ENCODE measurements at places on chromosomes 11 and 22.

DNA sequence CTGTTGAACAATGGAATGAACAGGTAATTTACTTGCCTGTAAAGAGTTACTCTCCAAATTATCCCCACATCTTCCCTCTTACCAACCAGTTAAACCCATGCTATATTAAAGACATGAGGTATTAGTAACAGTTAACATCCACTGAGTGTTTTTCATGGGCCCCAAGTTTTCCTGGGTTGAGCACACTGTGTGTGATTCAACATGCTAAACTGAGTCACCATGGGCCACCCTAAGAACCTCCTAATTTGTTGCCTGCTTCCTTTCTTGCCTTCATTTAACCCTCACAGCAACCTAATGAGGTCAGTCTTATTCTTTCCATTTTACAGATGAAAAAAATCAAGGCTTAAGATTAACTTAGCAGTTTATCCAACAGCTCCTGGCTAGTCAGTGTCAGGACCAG is 51.0 kb downstream of the GALNT18 start:
- DNase-seq: no peak

GRCh38 chr11:71080239-71081097 is 171.9 kb downstream of the SHANK2 start:
- DNase-seq: no peak

DNA sequence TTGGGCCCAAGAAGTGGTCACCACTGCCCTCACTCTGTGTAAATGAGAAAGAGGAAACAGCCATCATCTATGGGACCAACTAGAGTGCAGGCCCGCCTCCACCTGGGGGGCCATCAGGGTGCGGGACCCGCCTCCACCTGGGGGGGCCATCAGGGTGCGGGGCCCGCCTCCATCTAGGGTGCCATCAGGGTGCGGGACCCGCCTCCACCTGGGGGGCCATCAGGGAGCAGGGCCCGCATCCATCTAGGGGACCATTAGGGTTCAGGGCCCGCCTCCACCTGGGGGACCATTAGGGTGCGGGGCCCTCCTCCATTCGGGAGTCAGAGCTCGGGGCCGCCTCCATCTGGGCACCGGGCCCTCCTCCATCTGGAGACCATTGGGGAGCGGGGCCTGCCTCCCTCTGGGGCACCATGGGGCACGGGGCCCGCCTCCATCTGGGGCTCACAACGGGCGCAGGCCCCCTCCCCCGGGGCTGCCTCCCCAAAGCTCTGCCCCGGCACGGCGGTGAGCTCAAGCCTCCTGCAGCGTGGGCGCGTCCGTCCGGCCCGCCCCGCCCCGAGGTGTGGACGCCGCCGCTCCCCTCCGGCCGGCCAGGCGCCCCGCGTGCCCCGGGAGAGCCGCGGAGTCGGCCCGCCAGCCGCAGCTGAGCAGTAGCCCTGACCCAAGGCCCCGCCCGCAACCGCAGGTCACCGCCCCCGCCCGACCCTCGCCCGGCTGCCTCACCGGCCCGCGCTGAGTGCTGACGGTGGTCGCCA is 512 bp downstream of the TOLLIP start:
- DNase-seq: no peak

- DNase-seq: peak; percentile 84
Observed at GRCh38 chr22:48574776-48575617, 1252.7 kb downstream of the BRD1 start.

DNA sequence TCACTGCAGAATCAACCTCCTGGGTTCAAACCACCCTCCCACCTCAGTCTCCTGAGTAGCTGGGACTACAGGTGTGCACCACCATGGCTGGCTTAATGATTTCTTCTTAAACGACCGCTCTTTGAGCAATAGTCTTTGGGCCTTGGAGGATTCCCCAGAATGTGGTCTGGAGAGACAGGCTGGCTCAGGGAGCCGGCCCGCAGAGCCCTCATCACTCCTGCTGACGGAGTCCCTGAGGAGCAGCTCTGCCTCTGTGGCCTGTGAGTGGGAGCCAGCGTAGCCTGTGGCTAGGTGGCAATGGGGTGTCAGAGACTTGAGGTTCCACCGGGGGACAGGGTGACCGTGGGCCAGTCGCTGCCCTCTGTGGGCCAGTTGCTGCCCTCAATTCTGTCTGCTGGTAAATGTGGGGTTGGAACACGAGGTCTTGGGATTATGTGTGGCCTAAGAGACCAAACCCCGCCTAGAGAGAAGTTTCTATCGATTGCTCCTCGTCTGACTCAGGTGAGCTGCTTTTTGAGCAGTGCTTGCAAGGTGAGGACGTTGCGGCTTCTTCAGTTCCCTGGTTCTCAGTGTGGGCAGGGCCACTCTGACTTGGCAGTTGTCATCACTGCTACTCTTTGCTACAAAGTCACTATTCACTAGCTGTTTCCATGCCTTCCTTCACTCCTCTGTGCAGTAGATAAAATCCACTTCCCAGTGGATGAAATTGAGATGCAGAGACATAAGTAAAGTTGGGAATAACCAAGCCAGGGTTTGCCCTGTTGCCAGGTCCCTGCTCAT is 124.8 kb upstream of the NECTIN1 start:
- no peak for DNase-seq

DNA sequence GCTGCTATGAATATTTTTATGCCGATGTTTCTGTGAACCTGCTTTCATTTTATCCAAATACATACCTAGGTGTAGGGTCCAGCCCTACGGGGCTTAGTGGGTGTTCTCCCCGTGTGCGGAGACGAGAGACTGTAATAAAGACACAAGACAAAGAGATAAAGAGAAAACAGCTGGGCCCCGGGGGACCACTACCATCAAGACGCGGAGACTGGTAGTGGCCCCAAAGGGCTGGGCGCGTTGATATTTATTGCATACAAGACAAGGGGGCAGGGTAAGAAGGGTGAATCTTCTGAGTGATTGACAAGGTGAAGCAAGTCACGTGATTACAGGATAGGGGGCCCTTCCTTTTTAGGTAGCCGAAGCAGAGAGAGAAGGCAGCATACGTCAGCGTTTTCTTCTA is 920.1 kb downstream of the BRD1 start:
- DNase-seq: no peak

GRCh38 chr22:24772493-24773220 is 1.9 kb downstream of the PIWIL3 start:
- DNase-seq: no peak

DNA sequence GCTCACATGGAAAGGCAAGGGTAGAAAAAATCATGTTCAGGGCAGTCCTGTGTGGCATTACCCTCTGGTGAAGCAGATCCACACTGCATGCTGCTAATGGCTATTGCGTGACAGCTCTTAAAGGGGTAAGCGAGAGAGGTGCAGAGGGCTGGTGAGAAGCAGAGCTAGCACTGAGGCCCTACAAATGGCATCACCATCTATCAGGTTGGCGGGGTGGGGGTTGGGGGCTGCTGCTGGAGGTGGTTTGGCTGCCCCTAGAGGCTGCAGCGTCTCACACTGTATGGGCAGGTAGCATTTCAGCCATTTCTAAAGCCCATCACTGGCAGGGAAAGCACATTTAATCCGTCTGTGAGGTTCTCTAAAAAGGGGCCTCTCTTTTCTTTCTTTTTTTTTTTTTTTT is 16.9 kb upstream of the TMA7B start:
- DNase-seq: no peak

GRCh38 chr22:17087498-17088131 is 2.8 kb downstream of the IL17RA start:
- no peak for DNase-seq

- no peak for DNase-seq
Observed at GRCh38 chr11:97641988-97642387, 1252.2 kb downstream of the JRKL start.

- no peak for DNase-seq
Observed at GRCh38 chr11:130128626-130129025, 31.0 kb upstream of the ST14 start.

- no peak for DNase-seq
Observed at GRCh38 chr11:35365961-35366360, 53.4 kb downstream of the SLC1A2 start.

- peak; percentile 77 for DNase-seq
Observed at GRCh38 chr22:33923660-33924246, 3.5 kb upstream of the LARGE1 start.

DNA sequence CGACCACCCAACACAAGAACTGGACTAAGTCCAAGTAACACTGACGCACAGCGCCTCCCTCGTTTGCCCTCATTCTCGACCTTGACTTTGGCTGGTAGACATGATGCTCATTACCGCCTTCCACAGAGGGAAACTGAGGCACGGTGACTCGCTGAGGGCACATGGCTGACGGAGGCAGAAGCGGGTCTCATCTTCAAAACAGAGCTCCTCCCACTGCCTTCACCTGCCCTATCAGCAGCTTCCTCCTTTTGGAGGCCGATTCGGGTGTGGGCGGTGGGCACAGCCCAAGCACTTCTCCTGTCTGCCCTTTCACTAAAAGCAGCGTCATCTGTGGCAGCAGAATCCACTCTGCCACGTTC is 2.0 kb upstream of the KMT5B start:
- DNase-seq: peak; percentile 38

DNA sequence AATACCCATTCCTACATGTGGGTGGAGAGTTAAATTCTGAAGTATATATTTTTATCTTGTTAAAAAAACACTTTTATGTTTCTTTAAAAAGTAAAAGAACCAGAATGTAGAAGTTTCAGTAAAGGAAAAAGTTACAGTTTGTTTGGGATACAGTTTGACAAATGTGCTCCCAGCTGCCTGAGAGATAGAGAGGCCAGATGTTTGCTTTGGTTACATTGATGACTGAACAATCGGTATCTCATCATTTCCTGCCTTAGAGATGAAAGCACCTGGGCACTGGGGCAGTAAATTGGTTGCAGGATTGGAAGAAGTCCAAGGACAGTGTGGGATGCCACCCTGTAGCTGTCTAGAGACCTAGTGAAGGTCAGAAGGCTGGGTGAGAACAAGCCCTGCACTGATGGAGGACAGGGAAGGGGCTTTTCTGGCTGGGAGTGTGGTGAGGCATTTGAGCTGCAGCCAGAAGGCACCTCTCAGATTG is 16.6 kb downstream of the MED15 start:
- DNase-seq: no peak

- DNase-seq: no peak
Observed at GRCh38 chr22:30668386-30668710, 673 bp upstream of the DUSP18 start.

DNA sequence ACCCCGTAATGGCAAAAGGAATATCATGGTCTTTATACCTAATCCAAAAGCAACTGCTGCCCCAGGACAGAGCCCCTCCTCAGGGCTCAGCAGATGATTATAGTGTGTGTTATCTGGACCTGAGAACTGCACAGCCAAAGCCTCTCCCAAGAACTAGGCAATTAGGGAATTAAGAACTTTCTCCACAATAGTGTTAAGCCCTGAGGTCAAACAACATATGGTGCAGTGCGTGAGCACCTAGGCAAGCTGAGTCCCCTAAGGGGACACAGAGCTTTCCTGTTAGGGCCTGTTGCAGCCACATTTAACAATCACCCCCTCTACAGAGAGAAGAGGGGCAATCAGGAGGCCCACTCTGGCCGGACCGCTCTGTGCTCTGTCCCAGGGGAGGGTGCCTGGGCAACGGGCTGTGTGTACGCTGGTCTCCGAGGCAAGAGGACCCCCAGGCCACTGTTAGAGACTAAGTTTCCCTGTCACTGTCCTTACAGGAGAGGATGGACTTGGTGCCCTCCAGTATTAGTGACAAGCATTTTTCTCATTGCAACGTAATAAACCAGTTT is 1.4 kb upstream of the KCNJ5 start:
- no peak for DNase-seq

DNA sequence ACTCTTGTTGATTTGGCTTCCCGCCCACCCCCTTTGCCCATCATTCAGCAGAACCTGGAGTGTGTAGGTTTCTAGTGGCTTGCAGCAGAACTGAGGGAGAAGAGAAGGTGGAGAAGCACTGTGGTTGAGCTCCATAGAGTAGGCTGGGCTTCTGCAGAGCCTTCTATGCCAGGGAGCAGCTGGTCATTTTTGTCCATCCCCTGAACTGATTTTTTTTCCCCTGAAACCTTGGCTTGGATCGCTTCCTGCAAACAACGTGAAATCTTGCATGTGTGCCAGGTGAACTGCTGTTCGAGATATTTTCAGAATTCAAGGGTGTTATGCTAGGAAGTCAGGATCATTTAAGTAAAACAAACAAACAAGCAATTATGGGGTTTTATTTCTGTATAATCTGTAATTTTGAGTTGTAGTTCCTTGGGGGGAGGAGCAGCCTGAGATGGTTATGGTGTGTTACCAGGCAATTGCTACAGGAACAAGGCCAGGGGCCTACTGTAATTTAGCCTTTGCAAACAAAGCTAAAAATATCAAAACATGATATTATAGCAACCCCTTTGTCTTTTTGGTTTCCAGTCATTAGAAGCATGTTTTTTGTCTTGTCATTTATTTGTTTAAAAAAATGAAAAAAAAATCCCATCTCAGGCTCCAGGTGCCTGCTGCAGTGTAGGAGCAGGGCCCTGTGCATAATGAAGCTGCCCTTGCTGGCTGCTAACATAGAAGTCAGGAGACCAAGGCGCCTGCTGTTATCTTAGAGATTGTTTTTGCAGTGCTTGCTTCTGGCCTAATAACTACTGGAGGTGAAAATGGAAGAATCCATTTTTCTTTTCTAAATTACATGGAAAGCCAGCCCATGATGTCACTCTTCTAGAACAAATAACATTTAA is 152.4 kb upstream of the TTC12 start:
- peak; percentile 44 for DNase-seq

GRCh38 chr22:18983120-18983651 is 47.1 kb upstream of the PRODH start:
- no peak for DNase-seq

DNA sequence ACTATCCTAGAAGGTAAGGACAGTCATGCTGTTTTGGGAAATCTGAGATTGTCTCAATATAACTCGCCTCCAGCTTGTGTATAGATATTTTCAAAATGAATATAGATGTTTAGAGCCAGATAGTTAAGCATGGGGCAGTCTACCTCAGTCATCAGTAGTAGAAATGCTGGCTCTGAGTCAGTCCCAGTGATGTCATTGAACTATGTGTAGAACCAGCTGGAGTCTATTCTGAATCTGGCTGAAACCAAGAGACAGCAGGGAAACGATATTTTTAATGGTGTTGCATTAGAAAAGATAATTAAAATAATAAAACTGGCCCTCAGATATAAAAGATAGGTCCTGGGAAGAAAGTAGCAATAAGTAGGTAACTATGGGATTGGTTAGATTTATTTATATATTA is 25.9 kb downstream of the PIWIL4 start:
- no peak for DNase-seq

DNA sequence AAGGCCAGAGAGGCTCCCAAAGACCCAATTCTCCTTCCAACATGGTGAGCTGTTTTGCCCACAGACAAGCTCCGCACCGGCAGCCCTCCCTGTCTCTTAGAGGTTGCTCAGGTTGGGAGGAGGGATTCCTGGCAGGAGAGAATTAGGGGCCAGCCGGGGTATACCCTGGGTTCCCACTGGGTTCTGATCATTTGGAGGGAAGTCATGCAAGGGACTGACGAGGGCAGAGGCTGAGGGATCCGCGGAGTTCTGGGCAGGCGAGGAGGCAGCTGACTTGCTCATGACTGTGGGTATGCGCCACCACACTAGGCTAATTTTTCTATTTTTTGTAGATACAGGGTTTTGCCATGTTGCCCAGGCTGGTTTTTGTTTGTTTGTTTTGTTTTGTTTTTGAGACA is 4.6 kb downstream of the ST3GAL4 start:
- no peak for DNase-seq
